ENCODE measurements at places on chromosomes 3 and 15. TPM values are rescaled to one million over a fixed set of nuclear protein-coding genes. Genes with fewer than 3 reads are reported as not detected.

Gene HRH1
- 1.4 TPM for total RNA-seq

Gene IRAK2
- 2.0 TPM for total RNA-seq

Gene GAP43
- 1.2 TPM for total RNA-seq

- no peaks in the 10 kb centered on the region for H3K4me1 ChIP-seq
- H3K36me3 ChIP-seq: no peaks in the 10 kb centered on the region
- DNase-seq: no peak
- H3K27me3 ChIP-seq: no peaks in the 10 kb centered on the region
- no peak overlapping the region for H3K4me3 ChIP-seq
Observed at GRCh38 chr3:53420831-53421230, 73.5 kb upstream of the DCP1A start.

GRCh38 chr15:31461911-31462480 lies 135.4 kb downstream of the KLF13 start:
- DNase-seq: no peak
- no peaks in the 10 kb centered on the region for H3K36me3 ChIP-seq

- H3K4me3 ChIP-seq: no peak overlapping the region
- DNase-seq: no peak
- H3K27ac ChIP-seq: peak overlapping the region; percentile 71
Observed at GRCh38 chr3:171825222-171825828, 15.0 kb upstream of the PLD1 start.

GRCh38 chr15:85361323-85361722 lies 19.1 kb upstream of the AKAP13 start:
- no peaks in the 10 kb centered on the region for H3K27me3 ChIP-seq
- H3K27ac ChIP-seq: peak overlapping the region; percentile 88
- peaks cover 55% of the 10 kb centered on the region for H3K4me1 ChIP-seq
- peaks cover 6% of the 10 kb centered on the region for H3K36me3 ChIP-seq

- no peaks in the 10 kb centered on the region for H3K27me3 ChIP-seq
- no peak overlapping the region for H3K27ac ChIP-seq
- DNase-seq: no peak
Observed at GRCh38 chr3:132507657-132508056, 89.4 kb upstream of the ACKR4 start.

DNA sequence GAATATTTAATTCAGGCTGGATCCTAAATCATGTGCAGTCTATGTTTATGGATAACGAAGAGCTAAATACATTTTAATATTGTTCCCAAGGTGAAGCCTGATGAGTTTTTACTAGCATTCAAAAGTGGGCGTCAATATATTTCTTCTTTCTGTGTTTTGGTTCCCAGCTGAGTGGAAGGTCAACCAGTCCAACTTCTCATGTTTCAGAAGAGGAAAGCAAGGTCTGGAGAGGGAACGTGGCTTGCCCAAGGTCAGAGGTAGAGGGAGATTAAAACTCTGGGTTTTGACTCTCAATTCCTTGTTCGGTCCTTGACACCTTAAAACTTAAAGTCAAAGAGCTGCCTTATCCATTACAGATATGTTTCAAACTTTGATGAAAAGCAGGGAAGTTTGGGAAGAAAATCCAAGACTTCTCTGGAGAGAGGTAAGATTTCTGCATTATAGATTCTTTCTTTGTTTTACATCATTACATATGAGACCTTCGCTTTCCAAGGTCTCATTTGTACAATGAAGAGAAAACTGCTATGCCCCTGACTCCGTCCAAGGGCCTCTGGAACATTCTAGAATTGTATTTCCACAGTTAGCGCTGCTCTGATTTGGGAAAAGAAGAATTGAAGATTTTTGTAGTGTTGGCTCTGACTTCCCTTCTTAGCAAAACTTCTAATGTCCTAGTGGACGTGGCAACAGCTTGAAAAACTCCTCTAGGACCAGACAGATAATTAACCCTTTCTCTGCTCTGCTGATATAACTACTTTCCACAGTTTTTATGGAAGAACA lies 57.7 kb upstream of the HES1 start:
- no peak overlapping the region for H3K27ac ChIP-seq
- peaks cover 16% of the 10 kb centered on the region for H3K4me1 ChIP-seq
- DNase-seq: no peak
- peaks cover 55% of the 10 kb centered on the region for H3K27me3 ChIP-seq

All from left ventricle myocardium inferior (tissue), 1 donor.